Fibroblast of gingiva (primary cell): ENCODE measurements at places on chromosomes 7 and 10.

DNA sequence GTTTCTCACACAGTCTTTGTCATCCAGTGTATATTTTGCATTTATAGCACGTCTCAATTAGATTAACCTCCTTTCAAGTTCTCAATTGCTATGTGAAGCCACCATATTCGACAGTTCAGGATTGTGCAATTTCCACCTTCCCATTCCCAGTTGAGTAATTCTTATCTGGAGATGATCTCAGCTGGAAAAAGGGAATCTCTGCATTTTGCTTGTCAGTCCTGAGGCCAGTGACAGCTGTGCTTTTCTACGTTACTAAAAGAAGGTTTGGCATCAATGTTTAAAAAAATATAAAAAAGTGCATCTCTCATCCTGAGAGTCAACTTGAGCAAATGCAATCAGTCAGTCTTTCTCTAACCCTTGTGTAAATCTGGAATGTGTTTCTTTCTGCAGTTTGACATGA, 247.7 kb downstream of the PRKG1 start:
- peak; percentile 5 for DNase-seq

- DNase-seq, result peak; percentile 99
Measured at GRCh38 chr10:91590142-91590903, 42.5 kb downstream of the PPP1R3C start.

GRCh38 chr7:115032715-115033703, 111.1 kb downstream of the MDFIC start:
- no peak for DNase-seq

DNA sequence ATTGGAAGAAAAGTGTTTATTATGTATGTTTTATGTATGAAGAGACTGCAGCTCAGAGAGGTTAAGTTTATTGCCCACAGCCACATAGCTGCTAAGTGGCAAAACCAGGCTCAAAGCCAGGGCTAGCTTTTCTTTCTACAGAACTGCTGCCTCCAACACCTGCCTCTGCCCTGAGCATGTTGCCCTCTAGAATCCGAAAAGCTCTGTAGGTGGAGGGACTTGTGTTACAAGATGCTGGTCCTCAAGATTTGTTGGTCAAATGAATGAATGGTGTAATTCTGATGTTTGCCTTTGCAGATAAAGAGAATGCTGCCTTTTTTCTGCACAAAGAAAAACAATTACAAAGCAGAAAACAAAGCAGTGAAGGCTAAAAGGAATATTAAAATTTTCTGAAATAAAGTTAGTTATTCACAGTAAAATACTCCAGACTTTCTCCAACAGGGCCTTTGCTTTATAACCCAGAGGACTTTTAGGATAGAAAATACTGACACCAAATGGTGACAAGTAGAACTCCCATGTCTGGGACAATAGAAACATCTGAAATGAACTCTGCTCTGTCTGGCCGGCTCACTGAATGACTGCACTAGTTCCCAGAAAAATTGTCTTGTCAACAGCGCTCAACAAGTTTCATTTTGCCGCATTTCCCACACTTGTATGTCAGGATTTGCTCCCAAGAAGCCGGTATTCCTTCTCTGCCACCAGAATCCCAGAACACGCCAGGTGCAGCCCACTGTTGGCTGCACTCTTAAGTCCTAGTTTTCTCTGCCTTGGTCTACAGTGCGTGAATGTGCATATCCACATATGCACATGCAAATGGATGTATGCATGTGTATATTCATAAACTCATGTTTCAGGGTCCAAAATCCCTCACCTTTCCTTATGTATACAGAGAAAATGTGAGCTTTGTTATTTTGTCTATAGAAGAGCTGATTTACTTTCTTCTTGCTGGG, 11.0 kb upstream of the DNTT start:
- peak; percentile 51 for DNase-seq

- DNase-seq, result no peak
Measured at GRCh38 chr10:15901889-15902288, 41.6 kb upstream of the MINDY3 start.

DNA sequence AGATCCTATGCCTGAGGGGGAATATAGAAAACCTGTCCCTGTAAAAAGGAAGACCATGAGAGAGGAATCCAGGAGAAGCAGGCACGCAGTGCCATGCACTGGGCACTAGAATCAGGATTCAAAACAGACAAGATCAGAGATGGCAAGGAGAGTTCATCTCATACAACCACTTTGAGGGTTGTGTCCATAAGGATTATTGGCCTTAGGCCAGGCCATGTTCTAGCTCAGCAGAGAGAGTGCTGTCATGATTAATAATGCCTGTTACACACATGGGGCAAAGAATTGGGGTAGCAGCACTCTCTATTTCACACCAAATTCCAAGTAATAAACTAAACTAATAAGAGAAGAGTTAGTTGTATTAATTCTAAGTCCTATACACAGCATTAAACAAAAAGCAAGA, 29.1 kb downstream of the EZH2 start:
- DNase-seq, result no peak

- DNase-seq, result no peak
Measured at GRCh38 chr7:5627745-5628547, 153.5 kb downstream of the RNF216 start.

DNA sequence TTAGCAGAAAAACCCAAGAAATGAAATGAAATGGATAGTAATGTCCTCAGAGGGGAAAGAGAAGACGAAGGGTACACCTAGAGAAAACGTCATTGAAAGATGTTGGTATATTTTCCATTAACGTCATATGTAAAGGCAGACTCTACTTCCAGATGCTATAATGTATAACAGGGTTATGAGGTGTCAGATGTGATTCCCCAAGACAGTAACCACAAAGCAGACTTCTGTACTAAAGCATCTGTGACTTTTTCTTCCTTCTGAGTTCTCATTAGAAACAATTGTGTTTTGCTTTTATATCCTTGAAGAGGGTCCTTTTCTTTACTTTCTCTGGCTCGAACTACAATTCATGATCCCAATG, 37.4 kb downstream of the LRRC72 start:
- DNase-seq, result no peak

DNA sequence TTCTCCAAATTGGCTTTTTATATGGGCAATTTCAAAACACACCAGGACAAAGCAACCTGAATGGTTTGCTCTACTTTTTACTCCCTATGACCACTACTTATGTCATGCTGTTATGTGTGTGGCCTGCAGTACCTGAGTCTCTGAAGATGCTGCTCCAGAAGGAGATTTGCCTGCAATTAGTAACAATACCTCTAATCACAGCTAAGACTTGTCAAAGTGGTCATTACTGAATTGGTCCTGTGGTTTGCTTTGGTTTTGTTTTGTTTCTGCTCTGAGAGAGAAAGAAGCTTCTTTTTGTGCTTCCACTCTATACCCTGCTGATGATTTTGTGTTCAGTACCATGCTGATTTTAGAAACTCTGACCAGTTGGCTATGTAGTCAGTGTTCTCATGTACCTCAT, 25.5 kb downstream of the HGF start:
- no peak for DNase-seq

GRCh38 chr7:15558756-15559155, 3.1 kb downstream of the AGMO start:
- no peak for DNase-seq

GRCh38 chr10:93859049-93859655, 34.6 kb upstream of the SLC35G1 start:
- no peak for DNase-seq

DNA sequence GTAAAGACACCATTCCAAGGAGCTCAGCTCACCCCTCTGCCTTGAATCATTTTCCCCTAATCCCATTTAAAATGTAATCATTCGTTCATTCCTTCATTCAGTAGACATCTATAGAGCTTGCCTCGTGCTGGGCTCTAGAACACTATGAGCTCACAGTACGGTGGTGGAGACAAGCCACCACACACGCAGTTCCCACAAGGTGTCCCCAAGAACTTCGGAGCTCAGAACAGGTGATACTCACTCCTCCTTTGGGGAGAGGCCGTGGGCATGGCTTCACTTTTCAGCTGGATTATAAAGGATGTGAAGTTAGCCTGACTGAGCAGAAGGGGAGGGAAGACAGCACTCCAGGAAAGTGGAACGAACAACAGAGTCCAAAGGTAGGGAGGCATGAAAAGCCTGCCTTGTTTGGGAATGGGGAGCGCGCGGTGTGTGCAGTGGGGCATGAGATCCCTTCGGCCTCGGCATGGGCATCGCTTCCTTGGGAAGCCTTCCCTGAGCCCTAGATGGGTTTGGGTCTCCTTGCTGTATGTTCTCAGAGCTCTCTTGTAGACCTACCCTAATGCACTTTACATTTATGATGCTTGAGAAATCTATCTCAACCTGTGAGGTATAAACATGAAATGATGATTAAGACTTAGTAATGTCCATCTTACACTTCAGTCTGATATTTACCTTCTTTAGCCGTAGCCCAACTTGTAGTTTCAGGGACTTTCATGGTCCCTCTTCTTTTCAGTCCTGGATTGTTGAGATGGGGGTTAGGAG, 809 bp upstream of the OGA start:
- DNase-seq, result no peak

GRCh38 chr10:11993834-11994468, 48.7 kb downstream of the UPF2 start:
- no peak for DNase-seq

GRCh38 chr7:84251277-84251781, 56.7 kb upstream of the SEMA3A start:
- DNase-seq, result peak; percentile 67

GRCh38 chr7:6621195-6622133, 6.1 kb downstream of the ZNF853 start:
- no peak for DNase-seq

- no peak for DNase-seq
Measured at GRCh38 chr7:13042605-13043236, 355.3 kb downstream of the ARL4A start.

DNA sequence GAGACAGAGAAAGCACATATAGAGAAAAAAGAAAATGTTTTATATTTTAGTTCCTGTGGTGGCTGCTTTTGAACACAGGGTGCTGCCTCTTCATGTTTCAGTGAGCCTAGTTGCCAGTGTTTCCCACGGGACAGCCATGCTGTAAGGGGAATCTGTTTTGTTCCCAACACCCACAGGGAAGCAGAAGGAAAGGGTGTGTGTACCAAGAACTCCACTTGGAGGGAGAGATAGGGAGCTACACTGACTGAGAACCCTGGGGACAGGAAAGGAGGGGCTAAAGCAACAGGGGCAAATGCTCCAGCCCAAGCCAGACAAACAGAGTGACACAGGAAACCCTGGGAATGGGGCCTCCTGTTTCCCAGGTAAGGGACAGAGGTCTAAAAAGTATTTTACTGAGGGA, 40.2 kb downstream of the FRMPD2 start:
- DNase-seq, result no peak

DNA sequence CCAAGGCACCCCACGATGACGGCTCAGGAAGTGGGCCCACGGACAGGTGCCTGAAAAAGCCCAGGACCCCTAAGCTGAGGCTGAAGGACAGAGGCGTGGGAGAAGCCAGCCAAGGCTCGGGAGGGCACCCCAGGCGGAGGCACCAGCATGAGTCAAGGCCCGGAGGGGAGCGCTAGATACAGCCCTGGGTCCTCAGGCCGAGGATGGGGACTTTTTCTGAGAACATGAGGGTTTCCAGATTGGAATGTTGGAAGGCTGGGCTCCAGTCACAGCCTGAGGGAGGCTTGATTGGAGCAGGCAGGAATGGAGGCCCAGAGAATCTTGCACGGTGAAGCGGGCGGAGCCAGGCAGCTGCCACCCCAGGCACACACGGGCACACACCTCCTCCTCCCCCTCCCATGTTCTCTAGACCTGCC, 19.0 kb upstream of the ELFN1 start:
- no peak for DNase-seq

GRCh38 chr7:83930262-83930661, 264.3 kb downstream of the SEMA3A start:
- no peak for DNase-seq

GRCh38 chr7:91634485-91635177, 245.9 kb downstream of the MTERF1 start:
- DNase-seq, result no peak

- DNase-seq, result no peak
Measured at GRCh38 chr10:32232378-32232777, 114.6 kb downstream of the EPC1 start.

DNA sequence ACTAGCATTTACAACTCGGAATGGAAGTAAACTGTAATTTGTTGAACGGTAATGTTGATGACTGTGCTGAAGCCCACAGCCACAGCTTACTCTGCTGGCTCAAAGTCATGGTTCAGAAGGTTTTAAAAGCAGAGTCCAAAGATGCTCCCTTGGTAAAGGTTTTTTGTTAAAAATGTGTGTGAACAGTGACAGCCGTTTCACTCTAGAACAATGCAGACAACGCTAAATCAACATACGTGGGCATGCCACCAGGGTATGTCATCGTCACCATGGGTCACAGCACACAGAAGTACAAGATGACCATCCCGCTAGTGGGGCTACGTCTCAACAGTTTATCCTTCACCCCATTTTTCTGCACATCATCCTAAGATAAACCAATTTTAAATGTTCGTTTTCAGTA, 106.5 kb upstream of the LANCL2 start:
- no peak for DNase-seq

GRCh38 chr7:114548081-114548980, 133.7 kb downstream of the FOXP2 start:
- DNase-seq, result peak; percentile 49

DNA sequence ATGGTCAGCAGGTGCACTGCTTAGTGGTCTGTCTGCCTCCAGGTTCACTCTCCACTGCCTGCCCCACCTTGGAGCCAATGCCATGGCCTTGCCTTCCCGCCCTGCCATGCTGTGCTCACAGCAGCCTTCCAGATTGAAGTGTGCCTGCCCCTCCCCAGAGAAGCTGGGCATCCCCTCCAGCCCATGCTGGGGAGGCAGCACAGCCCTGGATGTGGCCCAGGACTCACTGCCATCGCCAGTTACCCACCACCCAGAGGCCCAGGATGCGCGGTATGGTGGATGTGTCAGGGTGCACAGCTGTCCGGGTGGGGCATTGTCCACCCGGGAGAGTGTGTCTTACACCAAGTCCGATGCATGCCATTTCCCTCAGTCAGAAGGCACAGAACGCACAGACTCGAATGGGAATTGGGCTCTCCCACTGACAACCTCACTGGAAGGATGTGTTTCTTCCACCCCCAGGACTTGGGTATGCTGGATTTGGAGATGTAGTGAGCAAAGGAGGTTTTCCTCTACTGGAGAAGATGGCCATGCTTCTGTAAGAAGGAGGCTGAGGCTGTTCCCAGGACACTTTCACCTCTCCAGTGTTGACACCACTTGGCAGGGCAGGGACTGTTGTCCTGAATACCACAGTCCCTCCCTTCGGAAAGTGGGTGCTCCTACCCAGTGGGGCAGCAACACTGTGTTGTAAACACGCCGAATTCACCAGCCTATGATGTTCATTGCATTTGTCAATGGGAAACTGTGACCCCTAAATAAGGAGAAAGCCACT, 122.0 kb downstream of the ADARB2 start:
- no peak for DNase-seq

GRCh38 chr7:47492716-47493325, 89.1 kb downstream of the TNS3 start:
- no peak for DNase-seq

DNA sequence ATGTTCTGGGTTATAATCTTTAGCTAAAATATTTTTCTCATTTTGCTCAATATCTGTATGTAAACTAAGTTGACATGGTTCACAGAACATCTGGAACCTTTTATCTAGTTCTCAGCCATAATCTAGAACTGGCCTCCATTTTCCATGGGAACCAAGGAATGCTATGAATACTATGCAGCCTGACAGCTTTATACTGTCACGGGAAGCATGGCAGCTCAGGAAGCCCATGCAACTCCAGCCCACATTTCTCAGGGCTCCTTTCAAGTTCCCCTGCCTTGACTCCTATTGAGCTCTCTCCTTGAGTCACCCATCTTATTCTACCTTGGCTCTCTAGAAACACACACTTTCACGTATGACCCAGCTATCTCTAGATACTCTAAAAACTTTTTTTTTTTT, 36.6 kb upstream of the PRKAR2B start:
- no peak for DNase-seq
